ENCODE measurements at places on chromosomes 6 and 20.
A peak's percentile ranks its signal among the peaks of the same experiment; 100 is the strongest.

DNA sequence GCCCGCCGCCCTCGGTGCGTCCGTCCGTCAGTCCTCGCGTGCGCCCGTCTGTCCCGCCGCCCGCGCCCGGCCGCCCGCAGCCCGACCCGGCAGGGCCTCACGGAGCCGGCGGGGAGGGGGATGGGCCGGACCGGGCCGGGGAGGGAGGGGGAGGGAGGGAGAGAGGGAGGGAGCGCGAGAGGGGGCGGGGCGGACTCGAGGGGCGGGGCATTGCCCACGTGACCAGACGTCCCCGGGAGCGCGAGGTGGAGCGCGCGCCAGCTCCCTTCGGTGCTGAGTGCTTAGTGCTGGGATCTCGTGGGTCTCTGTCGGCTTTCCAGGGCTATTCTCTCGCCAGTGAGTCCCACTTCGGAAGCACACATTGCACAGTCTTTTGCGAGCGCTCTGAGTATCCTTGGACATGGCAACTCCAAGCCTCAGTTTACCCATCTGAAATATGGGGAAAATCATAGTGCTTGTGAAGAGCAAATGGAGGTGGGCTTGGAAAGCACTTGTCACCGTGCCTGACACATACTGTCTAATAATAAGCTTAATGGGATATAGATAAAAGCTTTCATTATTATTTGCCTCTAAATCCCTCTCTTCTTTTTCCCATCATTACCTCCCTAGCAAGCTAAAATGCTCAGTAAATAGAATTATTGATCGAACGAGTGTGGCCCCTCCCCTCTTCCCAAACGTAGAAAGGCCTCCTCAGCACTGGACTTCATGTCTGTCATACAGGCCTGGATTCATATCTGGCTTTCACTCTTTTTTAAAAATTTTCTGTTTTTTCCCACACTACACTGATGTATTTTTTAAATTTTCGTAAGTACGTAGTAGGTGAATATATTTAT, at the start of gene NCOA6:
Gene NCOA6, minus strand, starts transcription at position 122 of the 833 bp plus-strand sequence. CDS start 43,296 bp downstream, outside the sequence.
- DNase-seq = peak; percentile 91

- DNase-seq = no peak
Observed at GRCh38 chr20:58645412-58645968, 5.6 kb upstream of the STX16 start.

- no peak for DNase-seq
Observed at GRCh38 chr6:161590961-161591627, 317.2 kb upstream of the AGPAT4 start.

- no peak for DNase-seq
Observed at GRCh38 chr6:154974485-154975149, 20.5 kb upstream of the TIAM2 start.

DNA sequence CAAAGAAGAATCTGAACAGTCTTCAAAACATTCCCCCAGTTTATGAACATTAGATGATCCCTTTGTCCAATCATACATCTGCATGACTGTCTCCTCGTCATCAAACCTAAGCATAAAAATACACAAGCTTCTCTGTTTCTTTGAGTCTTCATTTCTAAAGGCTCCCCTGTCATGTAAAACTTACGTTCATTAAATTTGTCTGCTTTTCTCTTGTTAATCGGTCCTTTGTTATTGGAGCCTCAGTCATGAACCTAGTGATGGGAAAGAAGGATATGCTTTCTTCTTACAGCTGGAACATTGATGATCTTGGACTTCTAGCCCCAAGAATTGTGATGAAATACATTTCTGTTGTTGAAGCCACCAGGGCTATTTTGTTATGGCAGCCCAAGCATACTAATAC, 18.0 kb upstream of the RIPOR2 start:
- DNase-seq = no peak

DNA sequence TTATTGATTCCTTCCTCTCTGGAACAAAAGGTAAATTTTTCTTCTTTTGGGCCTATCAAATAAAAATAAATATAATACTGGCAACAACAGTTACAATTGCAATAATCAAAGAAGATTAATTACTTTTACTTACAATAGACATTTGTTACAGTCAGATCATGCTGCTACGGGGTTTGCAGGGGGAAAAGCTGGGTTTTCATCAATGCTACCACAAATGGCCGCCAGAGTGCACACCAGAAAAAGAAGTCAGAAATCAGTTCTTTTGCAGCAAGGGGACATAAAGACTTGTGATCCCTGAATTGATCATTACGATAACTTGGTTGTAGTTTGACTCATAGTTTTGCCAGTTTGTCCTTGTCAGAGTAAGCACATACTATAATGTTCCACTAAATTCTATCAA, 714.5 kb upstream of the EYS start:
- DNase-seq = no peak

DNA sequence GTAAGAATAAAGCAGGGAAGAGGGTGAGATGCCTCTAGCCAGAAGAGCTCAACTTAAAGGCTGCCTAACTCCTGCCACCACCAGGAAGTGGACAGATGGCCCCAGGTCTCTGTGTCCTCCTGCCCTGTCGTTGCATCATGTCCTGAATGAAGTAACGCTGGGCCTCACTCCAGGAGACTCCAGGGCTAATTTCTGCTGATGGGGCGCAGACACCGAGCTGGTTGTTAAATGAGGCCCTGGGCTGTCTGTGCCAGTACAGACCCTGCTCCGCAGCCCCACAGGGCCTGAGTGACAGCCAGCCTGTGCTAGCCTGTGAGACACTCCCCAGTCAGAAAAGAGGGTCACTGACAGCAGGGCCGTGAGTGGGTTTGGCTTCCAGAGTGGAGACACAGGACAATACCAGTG, 6.5 kb downstream of the IP6K3 start:
- no peak for DNase-seq

GRCh38 chr6:164412566-164412965, 896.8 kb downstream of the C6orf118 start:
- DNase-seq = no peak

DNA sequence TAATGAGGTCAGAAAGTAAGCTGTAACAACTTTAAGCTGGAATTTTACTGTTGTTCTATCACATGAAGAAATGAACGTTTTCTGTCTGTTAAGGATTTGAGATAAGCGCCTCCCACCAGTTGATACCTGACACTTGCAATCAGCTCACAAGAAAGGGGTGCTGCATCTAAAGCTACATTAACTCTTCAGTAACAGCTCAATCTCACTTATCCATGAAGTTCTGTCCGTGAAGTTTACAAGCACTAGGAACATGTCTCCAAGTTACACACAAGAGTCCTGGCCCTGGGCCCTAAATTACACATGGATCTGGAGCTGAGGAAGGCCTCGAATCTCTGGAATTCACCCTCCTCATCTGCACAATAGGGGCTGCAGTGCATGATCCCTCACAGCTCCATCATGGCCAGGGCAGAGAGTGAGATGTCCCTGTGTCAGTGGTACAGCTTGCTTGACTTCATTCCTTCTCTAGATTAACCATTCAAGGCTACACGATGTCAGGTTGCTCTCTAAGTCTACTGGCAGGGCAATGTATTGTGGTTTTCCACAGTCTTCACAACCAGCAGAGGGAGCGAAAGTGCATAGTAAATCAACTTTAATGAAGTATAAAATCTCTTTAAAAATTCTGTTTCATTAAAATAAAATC, 182.4 kb upstream of the MCHR2 start:
- peak; percentile 40 for DNase-seq

DNA sequence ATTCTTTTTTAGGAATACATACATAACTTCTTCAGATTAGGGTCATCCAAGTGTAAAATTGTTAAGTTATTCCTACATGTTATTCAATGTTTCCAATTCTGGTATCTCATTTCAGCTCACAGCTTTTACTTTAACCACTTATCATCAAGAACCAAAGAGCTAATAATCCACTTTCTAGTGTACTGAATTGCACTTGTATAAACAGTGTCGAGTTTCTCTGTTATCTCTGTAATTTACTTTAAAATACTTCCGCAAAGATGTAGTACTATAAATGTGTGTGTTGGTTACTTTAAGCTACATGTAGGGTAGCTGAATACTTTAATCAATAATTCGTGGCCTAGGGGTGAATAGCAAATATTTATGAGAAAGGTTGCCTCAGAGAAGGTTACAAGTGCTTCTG, 8.8 kb upstream of the GJA1 start:
- DNase-seq = no peak

DNA sequence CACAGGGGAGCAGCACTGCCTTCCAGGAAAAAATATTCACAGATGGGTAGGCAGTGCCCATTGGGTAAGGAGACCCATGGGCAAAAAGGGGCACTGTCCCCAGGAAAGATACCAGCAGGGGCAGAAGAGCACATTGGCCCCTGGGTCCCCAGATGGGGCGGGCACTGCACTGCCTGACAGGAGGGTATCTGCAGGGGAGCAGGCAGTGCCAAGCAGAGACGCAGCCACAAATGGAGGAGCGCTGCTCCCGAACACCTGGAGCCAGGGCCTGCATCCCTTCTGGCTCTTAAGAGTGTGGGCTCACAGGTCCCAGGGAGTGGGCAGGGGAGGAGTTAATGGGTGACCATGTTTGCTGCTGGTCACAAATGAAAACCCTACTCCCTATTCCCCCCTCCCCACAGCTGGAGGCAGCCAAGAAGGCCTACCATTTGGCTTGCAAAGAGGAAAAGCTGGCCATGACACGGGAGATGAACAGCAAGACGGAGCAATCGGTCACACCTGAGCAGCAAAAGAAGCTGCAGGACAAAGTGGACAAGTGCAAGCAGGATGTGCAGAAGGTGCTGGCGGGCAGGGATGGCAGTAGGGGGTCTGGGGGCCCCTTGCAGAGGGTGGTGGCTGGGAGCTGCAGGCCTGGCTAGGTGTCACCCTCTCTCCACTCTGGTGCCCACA, 27.0 kb downstream of the SPDEF start:
- no peak for DNase-seq

DNA sequence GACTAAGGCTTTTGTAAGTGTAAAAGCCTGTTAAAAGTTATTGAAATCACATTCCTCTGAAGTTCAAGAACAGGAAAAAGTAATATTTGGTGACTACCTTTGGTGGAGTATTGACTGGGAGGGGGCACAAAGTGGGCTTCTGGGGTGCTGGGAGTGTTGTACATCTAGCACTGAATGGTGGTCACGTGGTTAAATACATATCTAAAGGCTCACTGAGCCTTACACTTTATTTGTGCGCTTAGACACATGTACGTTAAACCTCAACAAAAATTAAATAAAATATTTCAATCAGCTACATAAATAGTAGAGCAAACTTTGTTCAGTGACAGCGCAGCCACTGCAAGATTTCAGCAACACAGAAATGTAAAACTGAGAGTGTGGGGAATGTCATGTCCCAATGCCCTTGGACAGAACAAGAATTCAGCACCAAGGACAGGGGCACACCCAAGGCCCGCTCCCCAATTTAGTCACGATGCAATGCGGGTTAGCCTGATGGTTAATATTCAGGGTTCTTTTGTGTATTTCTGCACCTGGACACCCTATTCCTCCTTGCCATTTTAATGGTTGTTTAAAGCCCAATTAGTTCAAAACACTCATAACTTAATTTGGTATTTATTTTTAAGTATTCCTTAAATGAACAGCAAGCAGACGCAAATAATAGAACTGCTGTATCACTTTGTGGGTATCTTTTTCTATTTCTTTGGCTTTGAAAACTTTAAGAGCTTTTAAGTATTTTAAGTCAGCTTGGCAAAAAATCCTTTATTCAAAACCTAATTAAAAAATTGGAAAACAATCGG, 37.4 kb downstream of the ANGPT4 start:
- peak; percentile 36 for DNase-seq

DNA sequence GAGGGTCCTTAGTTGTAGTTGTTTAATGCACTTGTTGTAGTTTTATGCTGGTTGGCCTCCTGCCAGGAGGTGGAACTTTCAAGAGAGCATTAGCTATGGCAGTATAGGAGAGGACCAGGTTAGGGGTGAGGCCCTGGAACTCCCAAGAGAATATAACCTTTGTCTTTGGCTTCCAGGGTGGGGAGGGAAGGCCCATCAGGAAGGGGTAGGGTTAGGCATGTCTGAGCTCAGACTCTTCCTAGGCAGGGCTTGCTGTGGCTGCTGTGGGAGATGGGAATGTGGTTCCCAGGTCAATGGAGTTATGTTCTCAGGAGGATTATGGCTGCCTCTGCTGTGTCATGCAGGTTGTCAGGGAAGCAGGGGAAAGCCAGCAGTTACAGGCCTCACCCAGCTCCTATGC, 20.0 kb upstream of the GABRR1 start:
- DNase-seq = no peak

DNA sequence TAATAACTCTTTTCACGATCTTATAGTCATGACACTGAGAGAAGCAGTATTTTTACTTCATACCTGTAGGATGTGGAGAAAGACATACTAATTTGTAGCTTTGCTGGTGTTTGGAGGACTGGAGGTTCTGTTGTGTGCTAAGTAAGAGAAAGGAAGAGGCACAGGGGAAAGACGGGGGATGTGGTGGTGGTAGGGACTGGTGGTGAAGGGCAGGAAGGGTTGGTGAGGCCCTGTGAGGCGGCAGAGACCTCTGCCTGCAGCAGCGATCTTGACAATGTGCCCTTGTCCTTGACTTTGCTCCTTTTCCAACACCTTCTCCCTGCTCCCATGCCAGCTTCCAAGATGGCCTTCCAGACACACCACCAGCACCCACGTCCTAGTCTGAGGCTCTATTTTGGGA, 32.6 kb upstream of the MPC1 start:
- peak; percentile 58 for DNase-seq

DNA sequence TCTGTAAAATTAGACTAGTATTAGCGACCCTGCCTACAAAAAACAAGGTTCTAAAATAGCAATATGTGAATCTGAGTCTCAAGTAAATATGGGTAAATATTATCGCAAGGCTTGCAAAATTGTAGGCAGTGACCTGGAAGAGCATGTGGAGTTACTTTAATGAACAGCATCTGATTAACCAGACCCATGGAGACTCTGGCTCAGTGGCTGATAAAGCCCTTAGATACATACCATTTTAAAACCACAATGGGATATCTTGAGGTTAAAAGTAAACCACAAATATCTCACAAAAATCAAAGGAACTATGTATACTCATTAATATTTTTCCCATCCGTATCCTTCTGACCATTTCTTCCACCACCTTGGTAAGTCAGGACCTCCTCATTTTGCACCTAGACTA, 187.0 kb downstream of the MTFR2 start:
- DNase-seq = no peak

DNA sequence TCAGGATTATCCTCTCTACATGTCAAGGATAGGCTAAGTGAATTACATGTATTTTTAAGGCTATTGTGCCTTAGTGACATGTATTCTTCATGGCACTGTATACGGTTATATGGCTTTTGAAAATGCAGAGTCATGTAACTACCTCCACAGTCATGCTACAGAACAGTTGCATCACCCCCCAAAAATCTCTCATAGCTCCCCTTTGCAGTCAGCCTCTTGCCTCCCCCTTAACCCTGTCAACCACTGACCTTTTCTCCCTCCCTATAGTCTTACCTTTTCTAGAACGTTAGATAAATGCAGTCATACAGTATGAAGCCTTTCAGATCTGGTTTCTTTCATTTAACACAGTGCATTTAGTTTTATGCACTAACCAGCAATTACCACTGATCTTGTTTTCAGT, 10.3 kb upstream of the RNF24 start:
- no peak for DNase-seq

Data from activated CD4-positive, alpha-beta T cell treated with anti-CD3 and anti-CD28 coated beads, Interleukin-2, Interleukin-6, amounts not matched to agents 100 ng/mL and 50 ng/mL, durations not matched to agents 16 hours and 8 hours (primary cell).